Activated naive CD4-positive, alpha-beta T cell treated with anti-CD3 and anti-CD28 coated beads for 36 hours (primary cell): ENCODE measurements at places on chromosomes 11 and 22.
A peak's percentile ranks its signal among the peaks of the same experiment; 100 is the strongest.

- no peak overlapping the region for H3K27ac ChIP-seq
- H3K27me3 ChIP-seq = peaks cover 3% of the 10 kb centered on the region
- H3K4me1 ChIP-seq = no peaks in the 10 kb centered on the region
- no peak for DNase-seq
- H3K36me3 ChIP-seq = no peaks in the 10 kb centered on the region
- no peak overlapping the region for H3K4me3 ChIP-seq
Measured at GRCh38 chr11:85886089-85887056, 31.2 kb downstream of the CCDC83 start.

- peak; percentile 97 for DNase-seq
- H3K36me3 ChIP-seq = peaks cover 50% of the 10 kb centered on the region
Measured at GRCh38 chr11:118338637-118339061, 3.9 kb downstream of the CD3D start.

- no peaks in the 10 kb centered on the region for H3K27me3 ChIP-seq
- DNase-seq = no peak
- H3K36me3 ChIP-seq = peaks cover 2% of the 10 kb centered on the region
- peaks cover 17% of the 10 kb centered on the region for H3K4me1 ChIP-seq
Measured at GRCh38 chr22:40043081-40043480, 48.3 kb downstream of the FAM83F start.

DNA sequence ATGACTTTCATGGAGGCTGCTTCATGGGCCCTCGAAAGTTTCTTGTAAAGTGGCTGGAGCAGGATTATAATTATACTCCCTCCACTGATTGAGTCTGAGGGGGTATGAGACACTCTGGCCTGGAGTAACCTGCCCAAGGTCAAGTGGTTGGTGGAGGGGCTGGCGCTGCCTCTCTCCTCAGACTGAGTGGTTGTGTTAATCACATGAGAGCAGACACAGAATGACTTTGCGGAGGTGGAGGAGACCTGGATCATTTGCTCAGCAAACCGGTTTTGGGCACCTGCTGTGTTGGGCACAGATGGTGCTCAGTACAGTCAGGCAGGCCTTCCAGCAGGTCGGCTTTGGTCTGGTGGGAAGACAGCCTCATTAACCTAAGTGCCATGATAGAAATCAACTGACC, 11.8 kb downstream of the BCR start:
- no peak overlapping the region for H3K27ac ChIP-seq
- peaks cover 47% of the 10 kb centered on the region for H3K4me1 ChIP-seq
- peaks cover 21% of the 10 kb centered on the region for H3K36me3 ChIP-seq
- no peak overlapping the region for H3K4me3 ChIP-seq

DNA sequence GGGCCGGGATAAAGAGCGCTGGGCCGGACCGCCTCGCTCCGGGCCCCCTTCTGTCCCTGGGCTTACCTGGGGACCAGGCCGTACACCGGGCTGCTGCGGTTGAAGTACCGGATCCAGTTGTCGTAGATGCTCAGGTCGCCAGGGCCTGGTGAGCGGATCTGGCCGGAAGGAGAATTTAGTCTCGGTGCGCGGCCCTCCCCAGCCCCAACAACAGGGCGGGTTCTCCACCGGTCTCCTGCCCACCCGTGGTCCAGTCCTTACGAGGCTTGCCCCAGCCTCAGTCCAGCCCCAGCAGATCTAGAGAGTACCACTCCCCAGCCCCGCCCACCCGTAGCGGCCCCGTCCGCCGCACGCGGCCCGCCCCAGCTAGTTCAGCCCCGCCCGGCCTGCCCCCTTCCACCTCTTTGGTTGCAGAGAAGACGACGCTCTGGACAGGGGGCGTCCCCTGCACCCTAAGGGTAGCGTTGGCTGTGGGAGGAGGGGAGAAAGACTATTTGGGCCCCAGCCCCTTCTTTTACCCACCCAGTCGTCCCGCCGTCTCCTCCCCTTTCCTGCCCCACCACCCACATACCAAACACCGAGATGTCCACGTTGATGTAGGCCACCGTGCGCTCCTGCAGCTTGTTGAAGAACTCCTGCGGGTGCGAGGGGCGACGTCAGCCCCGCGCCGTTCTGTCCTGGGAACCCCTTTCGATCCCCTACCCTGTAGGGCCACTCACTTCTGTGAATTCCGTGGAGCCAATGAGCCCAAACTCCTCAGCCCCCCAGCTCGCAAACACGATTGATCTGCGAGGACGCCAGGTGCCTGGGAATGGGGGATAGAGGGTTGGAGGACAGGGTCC, 6.8 kb downstream of the SAC3D1 start:
- no peaks in the 10 kb centered on the region for H3K27me3 ChIP-seq
- H3K27ac ChIP-seq = peak overlapping the region; percentile 18
- H3K4me3 ChIP-seq = peak overlapping the region; percentile 70
- peak; percentile 24 for DNase-seq
- peaks cover 5% of the 10 kb centered on the region for H3K36me3 ChIP-seq

DNA sequence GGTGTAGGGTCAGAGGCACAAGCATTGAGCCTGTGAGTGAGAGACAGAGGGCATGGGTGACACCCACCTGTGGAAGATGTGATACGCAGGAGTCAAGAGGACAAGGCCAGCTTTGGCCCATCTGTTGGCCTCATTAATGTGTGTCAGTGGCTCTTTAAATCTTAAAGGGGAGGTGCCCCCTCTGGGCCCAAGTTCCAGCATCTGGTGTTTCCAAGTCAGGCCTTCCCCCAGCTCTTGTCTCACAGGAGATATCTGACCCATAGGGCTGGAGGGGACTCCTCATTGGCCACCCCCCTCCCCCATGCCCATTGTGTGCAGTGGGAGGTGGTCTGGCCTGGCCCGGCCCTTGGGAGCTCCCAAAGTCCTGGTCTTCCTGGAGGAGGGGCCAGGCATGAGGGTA, 8.9 kb downstream of the KCNK7 start:
- H3K27me3 ChIP-seq = no peaks in the 10 kb centered on the region
- peaks cover 29% of the 10 kb centered on the region for H3K4me1 ChIP-seq
- H3K27ac ChIP-seq = no peak overlapping the region
- DNase-seq = no peak

DNA sequence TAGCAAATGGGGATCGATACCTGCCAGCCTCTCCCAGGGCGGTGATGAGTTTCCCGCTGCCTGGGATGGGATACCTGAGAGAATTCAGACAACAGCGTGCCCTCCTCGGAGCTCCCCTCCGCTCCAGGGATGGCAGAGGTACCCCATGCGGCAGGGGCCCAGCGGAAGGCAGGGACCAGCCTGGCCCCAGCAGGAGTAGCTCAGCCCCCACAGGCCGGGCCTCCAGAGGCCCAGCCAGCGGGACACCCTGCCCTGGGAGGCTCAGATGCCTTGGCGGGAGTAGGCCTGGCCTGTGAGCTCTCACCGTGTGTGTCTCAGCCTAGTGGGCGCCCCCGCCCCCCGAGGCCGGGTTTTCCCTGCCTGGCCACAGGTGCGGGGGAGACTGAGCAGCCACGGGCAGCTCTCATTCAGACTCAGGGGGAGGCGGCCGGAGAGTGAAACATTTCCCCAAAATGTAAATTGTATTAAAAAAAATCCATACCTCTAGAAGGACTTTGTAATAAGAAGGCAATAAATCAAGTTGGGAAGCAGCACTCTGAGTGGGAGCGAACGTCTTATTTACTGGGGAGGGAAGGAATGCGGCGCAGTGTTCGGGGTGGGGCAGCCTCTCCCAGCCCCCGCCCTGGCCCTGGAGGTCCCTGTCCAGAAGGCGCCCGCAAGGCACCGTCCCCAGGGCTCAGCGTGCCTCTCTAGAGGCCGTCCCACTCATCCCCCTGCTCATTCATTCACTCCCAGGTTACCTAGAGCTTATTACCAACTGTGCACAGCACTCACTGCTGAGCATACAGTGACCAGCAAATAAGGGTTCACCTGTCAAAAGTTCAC, 888.0 kb downstream of the BRD1 start:
- DNase-seq = no peak
- no peak overlapping the region for H3K4me3 ChIP-seq
- no peaks in the 10 kb centered on the region for H3K36me3 ChIP-seq
- no peak overlapping the region for H3K27ac ChIP-seq
- no peaks in the 10 kb centered on the region for H3K4me1 ChIP-seq

DNA sequence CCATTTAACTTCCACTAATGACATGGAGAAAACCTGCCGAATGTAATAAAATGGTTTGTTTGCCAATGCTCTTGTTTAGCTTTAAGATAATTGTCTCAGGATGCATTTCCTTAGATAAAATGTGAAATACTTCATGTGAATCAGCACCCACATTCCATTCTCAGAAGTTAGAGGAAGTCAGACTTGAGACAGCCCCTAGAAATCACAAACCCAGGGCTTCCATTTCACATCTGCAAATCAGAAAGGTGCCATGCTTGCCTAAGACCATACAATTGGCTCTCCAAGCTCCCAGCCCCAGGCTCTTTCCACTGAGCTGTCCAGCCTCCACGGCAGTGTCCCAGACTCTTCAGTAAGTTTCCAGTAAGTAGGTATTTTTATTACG, 35.6 kb upstream of the ADORA2A start:
- peaks cover 12% of the 10 kb centered on the region for H3K4me1 ChIP-seq
- no peak overlapping the region for H3K27ac ChIP-seq
- H3K4me3 ChIP-seq = no peak overlapping the region
- peaks cover 12% of the 10 kb centered on the region for H3K36me3 ChIP-seq

DNA sequence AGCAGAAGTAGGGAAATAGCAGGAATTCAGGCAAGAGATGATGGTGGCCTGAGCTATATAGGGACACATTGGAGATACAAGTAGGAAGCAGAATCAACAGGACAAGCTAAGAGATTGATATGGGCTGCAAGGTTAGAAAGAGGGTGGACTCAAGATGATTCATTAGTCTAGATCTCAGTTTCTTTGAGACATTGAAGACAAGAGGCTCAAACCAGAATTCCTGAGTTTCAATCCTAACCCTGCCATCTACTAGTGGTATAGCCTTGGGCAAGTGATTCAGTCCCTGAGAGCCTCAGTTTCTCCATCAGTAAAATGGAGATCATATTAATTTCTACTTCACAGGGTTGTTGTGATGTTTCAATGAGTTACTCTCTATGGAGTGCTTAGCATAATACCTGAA, 53.1 kb upstream of the NAV2 start:
- H3K27me3 ChIP-seq = peaks cover 6% of the 10 kb centered on the region
- H3K36me3 ChIP-seq = no peaks in the 10 kb centered on the region
- H3K27ac ChIP-seq = no peak overlapping the region
- H3K4me1 ChIP-seq = peaks cover 7% of the 10 kb centered on the region
- DNase-seq = no peak

DNA sequence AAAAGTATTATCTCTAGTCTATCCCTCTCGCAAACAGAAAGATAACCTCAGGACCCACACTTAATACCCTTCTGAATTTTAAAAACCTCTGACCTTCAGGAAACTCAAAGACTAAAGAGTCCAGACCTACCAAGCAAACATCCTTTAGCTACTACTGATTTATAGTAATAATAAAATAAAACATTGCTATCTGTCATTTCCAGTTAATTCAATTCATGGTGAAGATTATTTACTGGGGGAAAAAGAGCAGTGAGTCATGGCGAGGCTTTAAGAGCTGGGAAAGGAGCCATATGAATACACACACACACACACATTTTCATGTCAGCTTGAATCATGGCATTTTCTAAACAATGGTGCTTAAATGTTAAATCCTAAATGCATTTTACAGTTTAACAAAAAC, 87.1 kb downstream of the FAM76B start:
- H3K27ac ChIP-seq = no peak overlapping the region
- no peaks in the 10 kb centered on the region for H3K27me3 ChIP-seq
- peak; percentile 35 for DNase-seq
- peaks cover 44% of the 10 kb centered on the region for H3K4me1 ChIP-seq

- H3K36me3 ChIP-seq = no peaks in the 10 kb centered on the region
- peaks cover 12% of the 10 kb centered on the region for H3K4me1 ChIP-seq
- DNase-seq = no peak
- H3K27me3 ChIP-seq = no peaks in the 10 kb centered on the region
Measured at GRCh38 chr22:46008291-46008690, 31.3 kb upstream of the WNT7B start.

- no peak overlapping the region for H3K4me3 ChIP-seq
- no peaks in the 10 kb centered on the region for H3K4me1 ChIP-seq
- no peak overlapping the region for H3K27ac ChIP-seq
- no peaks in the 10 kb centered on the region for H3K27me3 ChIP-seq
- DNase-seq = no peak
Measured at GRCh38 chr11:118060081-118060661, 16.7 kb upstream of the TMPRSS4 start.

DNA sequence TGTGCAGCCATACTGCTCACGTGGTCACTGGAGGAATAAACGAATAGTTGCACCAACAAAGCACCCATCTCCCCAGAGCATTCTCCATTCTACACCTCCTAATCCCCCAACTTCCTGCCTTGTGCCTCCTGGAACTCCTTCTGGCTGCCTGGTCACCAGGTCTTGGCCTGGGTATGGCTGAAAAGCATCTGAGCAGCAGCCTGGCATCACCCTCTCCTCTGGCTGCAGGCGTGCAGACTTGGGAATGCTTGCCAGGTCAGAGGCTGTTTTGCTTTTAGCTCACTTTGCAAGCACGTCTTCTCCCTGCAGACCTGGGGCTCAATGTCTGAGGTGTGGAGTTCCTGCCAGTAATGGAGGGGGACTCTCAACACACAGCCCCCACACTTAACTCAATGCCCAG, 33.3 kb upstream of the KCNJ11 start:
- H3K4me3 ChIP-seq = no peak overlapping the region
- DNase-seq = no peak
- no peaks in the 10 kb centered on the region for H3K4me1 ChIP-seq
- no peak overlapping the region for H3K27ac ChIP-seq
- peaks cover 18% of the 10 kb centered on the region for H3K27me3 ChIP-seq

DNA sequence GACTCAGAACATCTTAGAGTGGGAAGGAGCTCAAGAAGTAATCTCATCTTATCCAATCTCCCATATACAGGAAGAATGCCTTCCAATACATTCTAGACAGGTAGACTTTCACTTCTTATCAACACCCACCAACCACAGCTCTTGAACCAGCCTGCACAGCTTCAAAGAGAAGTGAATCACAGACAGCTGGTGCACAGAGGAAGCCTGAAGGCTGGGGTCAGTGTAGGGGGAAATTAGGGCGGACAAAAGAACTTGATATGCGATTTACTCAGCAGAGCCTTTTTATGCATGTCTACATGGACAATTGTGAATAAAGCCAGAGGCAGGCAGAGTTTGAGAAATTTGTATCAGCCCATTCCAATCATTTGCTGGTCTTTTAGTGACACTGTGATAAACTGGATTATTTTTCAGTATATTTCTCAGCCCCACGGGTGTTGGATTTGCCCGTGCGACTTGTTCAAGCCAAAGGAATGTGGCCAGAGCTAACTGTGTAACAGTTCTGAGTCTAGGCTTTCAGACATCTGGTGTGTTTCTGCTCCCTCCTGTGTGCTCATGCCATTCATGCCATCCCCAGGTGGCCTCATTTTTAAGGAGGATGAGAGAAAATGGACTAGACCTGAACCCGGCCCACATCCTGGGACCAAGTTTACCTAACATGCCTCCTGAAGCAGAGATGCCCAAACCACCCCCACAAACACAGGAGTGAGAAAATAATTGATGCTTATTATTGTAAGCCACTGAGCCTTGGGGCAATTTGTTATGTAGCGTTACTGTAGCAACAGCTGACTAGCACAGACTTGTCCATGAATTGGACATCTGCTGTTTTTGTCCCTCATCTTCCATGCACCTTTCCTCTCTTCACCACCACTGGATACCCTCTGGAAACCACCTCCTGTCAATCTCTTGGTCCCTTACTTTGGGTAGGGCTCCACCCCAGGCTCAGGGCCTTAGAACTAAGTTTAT, 137.5 kb upstream of the HSD17B12 start:
- peaks cover 2% of the 10 kb centered on the region for H3K4me1 ChIP-seq
- no peak overlapping the region for H3K27ac ChIP-seq
- no peak overlapping the region for H3K4me3 ChIP-seq
- H3K27me3 ChIP-seq = peaks cover 46% of the 10 kb centered on the region
- H3K36me3 ChIP-seq = no peaks in the 10 kb centered on the region
